ENCODE measurements at places on chromosomes 4 and X. TPM values are rescaled to one million over a fixed set of nuclear protein-coding genes. Genes with fewer than 3 reads are reported as not detected.
A peak's percentile ranks its signal among the peaks of the same experiment; 100 is the strongest.

IL2 gene
- total RNA-seq: 976 TPM

DNA sequence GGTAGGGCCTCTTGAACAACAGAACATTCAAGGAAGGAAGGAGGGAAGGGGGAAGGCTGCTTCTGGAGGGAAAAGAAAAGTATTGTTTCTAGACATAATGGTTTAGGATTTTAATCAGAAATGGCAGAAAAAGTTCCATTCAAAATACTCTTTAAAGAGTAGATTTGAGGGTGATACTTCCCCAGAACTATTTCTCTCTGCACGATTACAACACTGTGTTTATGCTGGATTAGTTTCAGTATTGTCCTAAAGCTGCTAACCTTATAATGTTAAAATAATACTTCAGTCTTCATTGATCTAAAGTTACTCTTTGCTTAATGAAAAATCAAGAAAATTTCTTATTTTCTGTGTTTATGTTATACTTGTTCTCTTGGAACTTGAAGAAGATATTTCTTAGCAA is 1026.3 kb upstream of the PABPC4L start:
- no peak overlapping the region for H3K27ac ChIP-seq
- DNase-seq: no peak
- H3K4me3 ChIP-seq: no peak overlapping the region

DNA sequence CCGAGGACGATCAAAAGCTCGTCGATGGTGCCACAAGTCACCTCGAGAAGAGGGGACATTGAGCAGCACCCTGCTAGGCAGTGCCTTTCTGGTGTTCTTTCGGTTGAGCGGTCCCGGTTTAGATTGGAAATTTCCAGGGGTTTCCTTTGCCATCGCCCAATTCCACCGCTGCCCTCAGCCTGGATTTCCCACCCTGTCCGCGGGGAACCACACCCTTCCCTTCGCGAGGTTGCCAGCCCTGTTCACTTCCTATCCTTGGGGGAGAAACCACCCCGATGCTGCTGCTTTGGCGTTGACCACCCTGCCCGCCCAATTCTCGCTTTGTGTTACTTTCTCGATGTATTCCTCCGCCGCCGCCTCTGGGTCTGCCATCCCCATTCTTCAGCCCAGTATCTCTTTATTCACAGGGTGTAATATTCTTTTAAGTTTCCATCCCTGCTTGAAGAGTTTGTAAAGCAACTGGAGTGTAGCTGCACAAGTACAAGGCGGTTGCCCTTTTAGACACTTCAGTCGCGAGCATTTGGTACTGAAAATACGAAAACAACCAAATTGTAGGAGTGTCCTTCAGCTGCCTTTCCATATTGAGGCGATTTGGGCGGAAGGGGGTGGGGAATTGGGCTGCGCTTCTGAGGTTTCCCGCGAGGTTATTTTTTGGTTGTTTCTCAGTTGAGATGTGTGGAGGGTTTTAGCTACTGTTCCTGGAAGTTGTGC is 1.1 kb downstream of the OGT start:
- peak; percentile 91 for DNase-seq
- H3K4me1 ChIP-seq: peaks cover 16% of the 10 kb centered on the region
- H3K36me3 ChIP-seq: peaks cover 41% of the 10 kb centered on the region
- H3K4me3 ChIP-seq: peak overlapping the region; percentile 100

GRCh38 chr4:73892966-73893365 is 23.8 kb downstream of the CXCL1 start:
- no peak for DNase-seq
- H3K36me3 ChIP-seq: no peaks in the 10 kb centered on the region
- H3K27ac ChIP-seq: no peak overlapping the region
- H3K27me3 ChIP-seq: no peaks in the 10 kb centered on the region

DNA sequence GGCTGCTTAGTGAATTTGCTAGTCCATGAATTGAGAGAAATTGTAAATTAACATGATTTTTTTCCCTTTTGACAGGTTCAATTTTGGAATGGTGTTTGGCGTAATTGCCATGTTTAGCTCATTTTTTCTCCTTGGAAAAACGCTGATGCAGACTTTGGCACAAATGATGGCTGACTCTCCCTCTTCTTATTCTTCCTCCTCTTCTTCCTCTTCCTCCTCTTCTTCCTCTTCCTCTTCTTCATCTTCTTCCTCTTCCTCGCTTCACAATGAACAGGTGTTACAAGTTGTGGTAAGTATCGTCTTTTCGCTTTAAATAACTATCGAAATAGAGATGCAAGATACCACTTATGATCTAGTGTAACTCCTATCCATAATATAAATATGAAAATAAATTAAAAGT is 5.7 kb downstream of the MBTPS2 start:
- H3K27me3 ChIP-seq: no peaks in the 10 kb centered on the region
- H3K4me1 ChIP-seq: peaks cover 9% of the 10 kb centered on the region
- H3K36me3 ChIP-seq: peaks cover 20% of the 10 kb centered on the region
- H3K4me3 ChIP-seq: no peak overlapping the region
